Putamen (tissue), 1 donor: ENCODE measurements at places on chromosomes 3 and 15.

- DNase-seq: no peak
Observed at GRCh38 chr3:77281721-77282120, 241.8 kb downstream of the ROBO2 start.

DNA sequence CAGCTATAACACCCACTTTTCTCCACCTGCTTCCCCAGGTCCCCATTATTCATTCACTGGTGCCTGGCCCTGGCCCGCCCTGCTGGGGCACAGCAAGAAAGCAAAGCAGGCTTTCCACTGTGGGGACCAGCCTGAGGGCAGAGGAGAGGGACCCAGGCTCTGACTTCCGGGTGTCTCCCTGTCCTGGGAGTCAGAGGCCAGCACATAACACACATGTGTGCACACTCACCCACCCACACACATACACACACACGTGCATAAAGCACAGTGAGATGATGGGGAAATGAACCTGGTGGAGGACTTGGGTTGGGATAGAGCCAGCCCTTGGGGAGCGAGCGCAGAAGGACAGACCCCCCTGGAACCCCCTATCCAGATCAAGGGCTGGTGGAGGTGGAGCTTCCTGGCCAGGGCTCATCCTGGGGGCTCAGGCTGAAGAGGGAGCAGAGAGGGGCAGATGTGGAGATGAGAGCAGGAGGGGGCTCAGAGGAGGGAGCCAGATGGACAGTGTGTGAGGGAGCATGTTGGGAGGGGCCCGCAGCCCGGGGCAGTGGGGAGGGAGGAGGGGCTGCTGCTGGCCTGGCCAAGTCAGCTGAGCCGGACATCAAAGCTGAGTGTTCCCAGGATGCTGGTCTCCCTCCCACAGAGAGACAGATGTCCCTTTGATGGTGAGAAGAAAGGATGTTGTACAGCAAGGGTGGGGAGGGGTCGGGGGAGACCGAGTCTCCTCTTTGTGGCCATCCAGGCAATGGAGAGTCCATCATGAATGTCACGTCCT is 78.2 kb downstream of the LINGO1 start:
- DNase-seq: peak; percentile 91

- peak; percentile 22 for DNase-seq
Observed at GRCh38 chr3:188389711-188390342, 235.9 kb downstream of the LPP start.

DNA sequence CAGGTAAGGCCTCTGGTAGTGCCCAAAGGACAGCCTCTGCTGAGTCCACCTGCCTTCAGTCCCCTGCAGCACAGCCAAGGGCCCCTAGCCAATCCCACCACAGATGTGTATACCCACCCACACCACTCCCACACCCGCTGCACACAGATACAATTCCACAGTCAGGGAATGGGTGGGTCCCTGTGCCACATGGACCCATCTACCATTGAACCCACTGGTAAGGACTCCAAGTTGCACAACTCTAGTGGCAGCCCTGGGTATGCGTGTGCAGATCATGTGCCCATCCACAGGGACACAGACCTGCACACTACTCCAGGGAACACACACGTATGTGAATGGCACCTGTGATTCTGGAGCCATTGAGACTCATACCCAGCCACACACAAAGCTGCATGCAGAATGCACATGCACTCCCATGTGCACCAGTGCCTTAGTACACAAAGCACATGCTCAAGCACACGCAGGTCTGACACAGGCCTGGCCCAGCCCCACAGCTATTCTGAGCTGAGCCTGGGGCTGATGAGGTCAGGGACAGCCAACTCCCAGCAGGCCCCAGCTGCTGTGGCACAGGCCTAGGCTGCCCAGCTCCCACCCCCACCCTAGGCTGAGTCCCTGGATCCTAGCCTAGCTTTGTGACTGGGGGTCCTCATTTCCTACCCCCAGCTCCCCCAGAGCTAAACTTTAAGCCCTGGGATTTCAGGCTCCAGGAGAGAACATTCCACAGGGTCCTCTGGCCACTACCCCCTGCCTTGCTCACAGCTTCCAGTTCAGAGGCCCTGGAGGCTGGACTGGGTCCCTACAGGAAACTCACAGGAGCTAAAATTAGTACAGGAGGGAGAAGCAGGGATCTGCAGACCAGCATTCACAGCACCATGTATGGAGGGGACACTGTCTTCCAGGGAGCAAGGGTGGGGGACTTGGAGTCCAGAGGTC is 2.7 kb upstream of the ALS2CL start:
- no peak for DNase-seq

DNA sequence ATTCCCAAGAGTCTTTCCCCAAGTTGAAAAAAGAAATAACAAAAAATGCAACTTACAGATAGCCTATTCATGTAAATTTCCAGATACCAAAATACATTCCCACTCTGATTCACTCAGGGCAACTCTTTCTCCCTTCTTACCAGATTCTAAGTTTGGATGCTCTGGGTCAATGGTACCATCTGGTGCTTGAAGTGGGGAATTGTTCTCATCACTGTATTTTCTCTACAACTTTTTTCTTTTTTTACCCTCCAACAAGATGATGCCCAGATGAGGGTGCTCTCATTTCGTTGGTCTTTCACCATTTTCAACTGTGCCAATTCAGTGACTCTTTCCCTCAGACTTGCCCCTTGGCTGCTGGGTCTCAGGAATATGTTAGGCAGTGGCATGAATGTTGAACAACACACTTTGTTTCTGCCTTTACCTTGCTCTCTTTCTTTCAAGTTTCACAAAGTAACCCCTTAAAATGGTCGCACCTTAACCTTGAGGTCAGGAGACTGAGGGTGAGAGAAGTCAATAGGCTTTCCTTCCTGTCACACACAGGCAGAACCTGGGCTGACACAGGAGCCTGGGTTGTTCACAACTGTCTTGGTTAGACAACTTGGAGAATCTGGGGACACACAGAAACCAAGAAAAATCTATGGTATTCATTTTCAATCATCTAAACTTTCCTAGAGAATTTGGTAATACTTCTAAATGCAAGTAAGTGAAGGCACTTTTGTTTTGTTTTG is 330.7 kb upstream of the SLCO3A1 start:
- peak; percentile 86 for DNase-seq
